ENCODE measurements at places on chromosomes 2 and 18.

DNA sequence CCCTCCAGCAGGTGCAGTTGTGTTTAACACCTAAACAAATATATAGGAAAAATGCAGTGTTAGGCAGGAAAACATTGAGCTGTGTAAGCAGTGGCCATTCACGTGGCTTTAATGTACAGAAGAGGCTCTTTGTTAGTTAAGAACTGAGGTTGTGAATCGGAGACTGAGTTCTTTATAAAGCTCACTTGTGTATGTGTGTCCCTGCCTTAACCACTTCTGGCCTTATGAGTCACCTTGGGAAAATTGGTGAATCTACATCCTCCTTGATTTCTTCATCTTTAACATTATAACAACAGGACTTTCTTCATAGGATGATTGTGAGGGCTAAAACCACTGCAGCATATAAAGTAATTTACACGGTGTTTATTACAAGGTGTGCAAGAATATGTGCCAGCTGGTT is 188.4 kb upstream of the TPO start:
- no peak overlapping the region for H3K27ac ChIP-seq
- DNase-seq, result no peak
- no peaks in the 10 kb centered on the region for H3K4me1 ChIP-seq
- no peak overlapping the region for H3K4me3 ChIP-seq
- H3K36me3 ChIP-seq, result no peaks in the 10 kb centered on the region

DNA sequence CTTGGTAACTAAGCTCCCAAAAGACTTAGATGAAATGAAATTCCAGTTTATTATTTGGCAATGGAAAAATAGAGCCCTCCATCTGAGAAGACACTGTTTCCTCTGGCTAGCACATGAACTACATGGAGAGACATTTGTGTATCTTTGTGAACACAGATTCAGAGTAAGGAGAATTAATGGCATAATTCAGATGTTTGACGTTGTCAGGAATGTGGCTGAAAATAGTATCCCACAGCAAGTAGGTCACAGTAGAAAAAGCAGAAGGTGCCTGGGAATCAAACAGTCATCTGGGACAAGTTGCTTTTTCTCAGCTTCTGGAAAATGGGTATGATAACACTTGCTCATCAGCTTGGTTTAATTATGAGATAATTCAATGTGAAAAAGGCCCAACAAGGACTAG is 288.6 kb downstream of the PTPRM start:
- no peak overlapping the region for H3K4me3 ChIP-seq
- no peaks in the 10 kb centered on the region for H3K27me3 ChIP-seq
- no peak for DNase-seq
- H3K27ac ChIP-seq, result no peak overlapping the region

DNA sequence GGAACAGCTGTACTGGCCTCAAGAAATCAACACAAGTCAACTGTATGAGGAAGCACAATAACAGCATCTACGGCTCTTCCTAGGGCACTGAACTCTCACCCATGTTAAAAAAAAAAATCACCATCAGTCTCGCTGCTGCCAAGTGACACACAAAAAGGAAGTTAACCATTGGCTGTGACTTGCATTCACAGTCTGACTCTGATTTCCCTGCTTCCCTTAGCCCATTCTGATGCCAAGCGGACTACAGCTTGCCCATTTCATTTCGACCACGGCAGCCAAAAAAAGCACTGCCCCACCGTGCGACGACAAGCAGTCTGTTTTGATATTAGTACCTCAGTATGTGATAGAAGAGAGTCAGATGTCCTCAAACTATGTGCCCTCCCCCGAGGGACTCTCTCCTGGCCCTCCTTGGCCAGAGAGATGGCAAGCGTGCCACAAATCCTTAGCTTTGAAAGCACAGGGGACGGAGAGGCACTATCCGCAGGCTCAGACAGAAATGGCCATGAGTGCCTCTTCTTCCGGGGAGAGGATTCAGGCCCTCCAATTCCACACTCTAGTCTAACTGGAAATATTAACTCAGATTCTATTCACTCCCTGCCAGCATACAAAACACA is 250.0 kb downstream of the TCF4 start:
- DNase-seq, result peak; percentile 60
- peaks cover 55% of the 10 kb centered on the region for H3K4me1 ChIP-seq
- H3K4me3 ChIP-seq, result peak overlapping the region; percentile 57
- no peaks in the 10 kb centered on the region for H3K36me3 ChIP-seq
- H3K27me3 ChIP-seq, result no peaks in the 10 kb centered on the region
- peak overlapping the region; percentile 91 for H3K27ac ChIP-seq

GRCh38 chr18:60377778-60378469 is 5.3 kb upstream of the MC4R start:
- H3K27me3 ChIP-seq, result no peaks in the 10 kb centered on the region
- DNase-seq, result no peak
- H3K4me1 ChIP-seq, result no peaks in the 10 kb centered on the region
- H3K27ac ChIP-seq, result no peak overlapping the region
- H3K36me3 ChIP-seq, result no peaks in the 10 kb centered on the region
- no peak overlapping the region for H3K4me3 ChIP-seq

DNA sequence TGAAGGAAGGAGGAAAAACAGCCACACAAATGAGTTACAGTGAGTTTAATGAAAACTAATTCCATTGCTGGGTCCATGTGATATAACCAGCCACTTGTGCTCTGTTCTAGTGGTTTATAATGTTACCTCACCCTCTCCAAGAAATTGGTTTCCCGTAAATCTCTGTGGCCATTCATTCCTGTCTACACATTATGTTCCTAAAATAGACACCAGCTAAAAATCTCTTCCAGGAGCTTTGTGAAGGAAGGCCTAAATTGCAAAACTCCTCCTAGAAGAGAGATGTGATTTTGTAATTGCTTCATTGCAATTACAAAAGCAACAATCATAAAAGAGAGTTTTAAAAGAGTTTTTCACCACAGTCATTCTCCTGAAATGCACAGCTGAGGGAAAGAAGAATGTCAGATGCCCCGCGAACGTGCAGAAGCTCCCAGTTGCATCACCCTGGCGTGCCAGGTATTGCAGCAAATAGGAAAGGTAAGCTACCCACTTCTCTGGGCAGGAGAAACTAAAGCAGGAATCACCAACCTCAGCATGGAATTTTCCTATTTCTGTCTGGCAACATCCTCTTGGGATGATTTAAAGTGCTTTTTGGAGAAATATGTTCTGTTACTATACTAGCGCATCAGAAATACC is 1.7 kb downstream of the SCN1A start:
- H3K27me3 ChIP-seq, result no peaks in the 10 kb centered on the region
- H3K4me1 ChIP-seq, result no peaks in the 10 kb centered on the region
- no peak overlapping the region for H3K27ac ChIP-seq

DNA sequence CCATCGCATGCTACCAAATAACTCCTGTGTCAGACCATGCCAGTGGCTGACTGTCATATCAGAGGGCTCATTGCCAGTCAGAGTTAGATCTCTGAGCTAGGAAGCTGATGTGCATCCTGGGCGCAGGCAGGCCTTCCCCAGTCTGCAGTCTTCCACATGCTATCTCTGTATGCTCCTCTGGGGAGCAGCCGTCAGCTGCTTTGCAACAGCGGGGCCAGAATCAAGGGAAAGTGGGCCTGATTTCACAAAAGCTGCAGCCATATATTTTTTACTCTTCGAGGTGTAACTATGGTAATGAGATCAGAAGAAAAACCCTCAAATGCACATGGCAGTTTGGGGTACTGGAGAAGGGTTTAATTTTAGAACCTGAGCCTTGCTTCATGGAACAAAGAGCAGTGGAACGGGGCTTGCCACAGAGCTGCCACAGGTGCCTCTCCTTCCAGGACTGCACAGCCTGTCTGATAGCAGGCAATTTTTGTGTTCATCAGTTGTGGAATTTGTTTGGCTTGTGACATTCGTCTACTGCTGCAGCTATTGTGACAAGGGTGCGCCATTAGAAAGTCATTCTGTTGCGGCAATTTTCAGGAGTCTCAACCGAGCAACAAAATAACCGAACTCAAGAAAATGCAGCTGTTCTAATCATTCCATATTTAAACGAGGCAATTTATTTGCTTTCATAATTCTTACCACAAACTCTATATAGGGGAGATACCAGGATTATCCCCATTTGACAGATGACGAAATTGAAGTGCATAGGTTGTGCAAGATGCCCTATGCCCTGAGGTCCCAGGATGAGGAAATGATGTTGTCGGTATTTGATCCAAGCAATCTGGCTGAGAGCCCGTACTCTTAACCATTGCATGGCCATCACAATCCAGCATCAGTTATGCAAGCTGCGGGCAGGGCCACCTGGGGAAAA is 109.6 kb upstream of the CYRIA start:
- no peak overlapping the region for H3K4me3 ChIP-seq
- H3K36me3 ChIP-seq, result no peaks in the 10 kb centered on the region
- DNase-seq, result no peak

DNA sequence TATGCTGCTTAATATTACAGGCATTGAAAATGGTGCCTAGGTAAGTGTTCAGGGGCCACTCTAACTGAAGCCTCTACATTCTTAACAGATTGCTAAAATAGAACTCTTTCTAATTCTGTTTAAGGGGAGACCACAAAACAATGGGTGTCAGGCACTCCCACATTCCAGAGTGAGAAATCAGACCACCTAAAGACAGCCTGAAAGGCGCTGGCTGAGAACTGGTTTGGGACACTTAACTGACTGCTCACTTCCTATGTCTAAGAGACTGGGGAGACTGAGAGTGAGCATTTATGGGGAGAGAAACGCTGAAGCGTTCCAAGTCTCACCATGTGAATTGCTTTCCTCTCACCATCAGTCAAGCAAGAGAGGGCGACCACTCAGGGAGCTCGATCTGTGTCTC is 108.8 kb upstream of the ITGB6 start:
- H3K27ac ChIP-seq, result no peak overlapping the region
- no peak overlapping the region for H3K4me3 ChIP-seq
- no peaks in the 10 kb centered on the region for H3K27me3 ChIP-seq
- H3K4me1 ChIP-seq, result peaks cover 46% of the 10 kb centered on the region
- H3K36me3 ChIP-seq, result peaks cover 17% of the 10 kb centered on the region
- no peak for DNase-seq

GRCh38 chr2:210190345-210190744 is 19.1 kb upstream of the KANSL1L start:
- DNase-seq, result no peak
- no peaks in the 10 kb centered on the region for H3K27me3 ChIP-seq
- no peaks in the 10 kb centered on the region for H3K4me1 ChIP-seq
- peaks cover 23% of the 10 kb centered on the region for H3K36me3 ChIP-seq
- no peak overlapping the region for H3K4me3 ChIP-seq
- H3K27ac ChIP-seq, result no peak overlapping the region

DNA sequence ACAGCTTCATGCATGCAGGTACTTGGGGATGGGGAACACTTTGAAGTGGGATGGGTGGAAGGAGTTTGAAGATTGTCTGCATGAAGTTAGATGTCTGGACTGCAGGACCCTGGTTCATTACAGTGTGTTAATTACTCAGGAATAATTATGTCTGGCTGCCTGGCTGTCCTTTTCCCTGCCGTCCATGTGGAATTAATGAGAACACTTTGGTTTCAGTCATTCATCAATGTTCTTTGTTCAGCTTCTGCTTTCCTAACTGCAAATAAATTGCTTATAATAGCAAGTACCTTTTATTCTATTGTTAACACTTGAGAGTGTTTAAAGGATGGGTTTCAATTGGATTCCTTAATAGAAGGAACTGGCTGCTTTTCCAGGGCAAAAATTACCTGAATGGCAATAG is 35.8 kb downstream of the MTCL1 start:
- no peak overlapping the region for H3K27ac ChIP-seq
- no peak overlapping the region for H3K4me3 ChIP-seq
- peaks cover 6% of the 10 kb centered on the region for H3K4me1 ChIP-seq
- no peaks in the 10 kb centered on the region for H3K27me3 ChIP-seq

DNA sequence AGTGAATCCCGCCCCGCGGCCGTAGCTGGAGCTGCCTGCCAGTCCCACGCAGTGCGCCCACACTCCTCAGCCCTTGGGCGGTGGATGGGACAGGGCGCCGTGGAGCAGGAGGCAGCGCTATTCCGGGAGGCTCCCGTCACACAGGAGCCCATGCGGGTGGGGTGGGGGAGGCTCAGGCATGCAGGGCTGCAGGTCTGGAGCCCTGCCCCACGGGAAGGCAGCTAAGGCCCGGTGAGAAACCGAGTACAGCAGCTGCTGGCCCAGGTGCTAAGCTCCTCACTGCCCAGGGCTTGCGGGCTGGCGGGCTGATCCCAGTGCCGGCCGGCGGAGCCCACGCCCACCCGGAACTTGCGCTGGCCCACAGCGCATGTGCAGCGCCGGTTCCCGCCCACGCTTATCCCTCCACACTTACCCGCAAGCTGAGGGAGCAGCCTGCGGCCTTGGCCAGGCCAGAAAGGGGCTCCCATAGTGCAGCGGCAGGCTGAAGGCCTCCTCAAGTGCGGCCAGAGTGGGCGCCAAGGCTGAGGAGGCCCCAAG is 1152.8 kb upstream of the CELF4 start:
- no peak for DNase-seq
- H3K4me3 ChIP-seq, result no peak overlapping the region
- H3K4me1 ChIP-seq, result no peaks in the 10 kb centered on the region
- H3K27me3 ChIP-seq, result no peaks in the 10 kb centered on the region
- no peak overlapping the region for H3K27ac ChIP-seq

DNA sequence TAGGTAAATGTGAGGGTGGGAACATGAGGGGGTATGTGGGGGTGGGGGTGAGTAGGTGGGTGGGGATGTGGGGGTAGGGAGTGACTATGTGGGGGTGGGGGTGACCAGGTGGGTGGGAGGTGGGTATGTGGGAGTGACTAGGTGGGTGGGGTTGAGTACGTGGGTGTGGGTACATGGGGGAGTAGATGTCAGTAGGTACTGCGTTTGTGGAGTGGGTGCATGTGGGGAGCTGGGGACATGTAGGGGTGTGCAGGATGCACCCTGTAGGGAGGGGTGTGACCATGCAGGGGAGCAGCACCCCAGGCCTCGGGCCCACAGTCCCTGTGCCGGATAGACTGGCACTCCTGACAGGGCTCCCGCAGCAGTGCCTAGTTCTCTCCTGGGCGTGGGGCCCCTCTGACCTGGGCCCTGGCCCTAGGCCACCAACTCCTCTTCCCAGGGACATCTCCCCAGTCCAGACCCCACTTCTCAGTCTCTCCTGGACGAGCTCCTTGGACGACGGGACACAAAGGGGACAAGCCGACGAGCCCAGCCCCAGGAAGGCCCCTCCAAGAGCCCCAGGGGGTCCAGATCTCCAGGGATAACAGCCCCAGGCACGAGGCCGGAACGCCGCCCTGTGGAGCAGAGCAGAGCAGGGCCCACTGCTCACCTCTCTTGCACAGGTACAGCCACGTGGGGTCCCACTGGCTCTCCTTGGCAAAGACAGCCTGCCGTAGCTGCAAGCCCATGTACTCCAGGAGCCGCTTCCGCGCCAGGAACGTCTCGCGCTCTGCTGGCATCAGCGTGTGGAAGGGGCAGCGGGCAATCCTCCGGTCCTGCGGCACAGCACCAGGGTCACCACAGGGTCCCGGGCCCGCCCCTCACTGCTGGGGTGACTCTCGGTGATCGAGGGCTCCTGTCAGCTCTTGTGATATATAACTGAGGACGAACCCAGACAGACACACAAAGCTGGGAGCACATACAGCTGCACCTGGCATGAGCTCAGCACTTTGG is 58.2 kb downstream of the ANKMY1 start:
- H3K27ac ChIP-seq, result no peak overlapping the region
- no peak for DNase-seq
- no peaks in the 10 kb centered on the region for H3K27me3 ChIP-seq

- no peak for DNase-seq
- no peaks in the 10 kb centered on the region for H3K27me3 ChIP-seq
- H3K4me1 ChIP-seq, result no peaks in the 10 kb centered on the region
- no peak overlapping the region for H3K4me3 ChIP-seq
- H3K27ac ChIP-seq, result no peak overlapping the region
- H3K36me3 ChIP-seq, result no peaks in the 10 kb centered on the region
Measured at GRCh38 chr2:208570851-208571763, 164.5 kb downstream of the PTH2R start.

- DNase-seq, result no peak
- no peak overlapping the region for H3K27ac ChIP-seq
- H3K36me3 ChIP-seq, result no peaks in the 10 kb centered on the region
- no peak overlapping the region for H3K4me3 ChIP-seq
- H3K27me3 ChIP-seq, result no peaks in the 10 kb centered on the region
Measured at GRCh38 chr2:241298673-241299072, 16.8 kb downstream of the HDLBP start.

Data from psoas muscle (tissue), 8 donors.